ENCODE measurements at places on chromosomes 5 and 9.

- no peak for DNase-seq
Observed at GRCh38 chr5:132867046-132867451, 607 bp downstream of the UQCRQ start.

- DNase-seq = no peak
Observed at GRCh38 chr9:89786655-89787054, 181.8 kb downstream of the GADD45G start.

- DNase-seq = no peak
Observed at GRCh38 chr5:154238776-154239481, 48.4 kb downstream of the GALNT10 start.

DNA sequence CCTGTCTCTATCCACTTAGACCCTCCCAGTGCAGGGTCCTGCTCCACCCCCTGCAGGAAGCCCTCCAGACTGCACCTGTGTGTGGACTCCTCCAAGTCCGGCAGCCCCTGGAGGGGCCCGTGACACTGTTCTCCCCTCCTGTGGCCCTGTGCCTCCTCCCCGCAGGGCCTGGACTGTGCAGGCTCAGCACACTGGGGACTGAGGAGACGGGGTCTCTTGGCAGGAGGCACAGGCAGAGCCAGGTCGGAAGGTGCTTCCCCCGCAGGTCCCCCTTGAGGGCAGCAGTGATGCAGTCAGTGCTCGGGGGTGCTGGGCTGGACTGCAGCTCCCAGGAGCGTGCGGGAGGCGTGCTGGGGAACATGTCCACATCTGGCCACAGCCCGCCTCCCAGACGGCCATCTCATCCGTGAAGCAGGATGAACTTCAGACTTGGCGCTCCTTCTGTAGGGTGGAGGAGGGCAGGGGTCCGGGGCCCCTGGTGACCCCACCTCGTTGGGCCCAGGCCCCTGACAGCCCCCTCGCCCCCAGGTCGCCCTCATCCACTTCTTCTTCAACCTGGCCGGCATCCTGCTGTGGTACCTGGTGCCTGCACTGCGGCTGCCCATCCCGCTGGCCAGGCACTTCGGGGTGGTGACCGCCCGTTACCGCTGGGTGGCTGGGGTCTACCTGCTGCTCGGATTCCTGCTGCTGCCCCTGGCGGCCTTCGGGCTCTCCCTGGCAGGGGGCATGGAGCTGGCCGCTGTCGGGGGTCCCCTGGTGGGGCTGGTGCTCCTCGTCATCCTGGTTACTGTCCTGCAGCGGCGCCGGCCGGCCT, 4.9 kb downstream of the SLC34A3 start:
- DNase-seq = no peak

DNA sequence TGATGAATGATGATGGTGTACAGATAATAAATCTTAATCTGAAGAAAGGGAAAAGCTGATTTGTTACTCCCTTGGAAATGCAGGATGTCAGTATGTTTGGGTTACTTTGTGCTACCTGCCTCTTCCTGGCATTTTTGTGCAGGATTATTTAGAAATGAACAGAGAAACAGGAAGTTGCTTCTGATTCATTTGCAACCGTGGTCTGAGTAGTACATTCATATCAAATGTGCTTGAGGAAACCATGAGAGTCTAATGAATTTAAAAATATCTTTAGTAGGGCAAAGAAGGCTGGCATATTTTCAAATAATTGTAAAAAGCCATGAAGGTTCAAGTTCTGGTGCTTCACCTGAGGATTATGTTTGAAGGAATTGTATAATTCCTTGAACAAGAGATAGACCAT, 391.6 kb downstream of the TMEM161B start:
- no peak for DNase-seq
